Sigmoid colon (tissue), 7 donors: ENCODE measurements at places on chromosomes 7 and 10. TPM values are rescaled to one million over a fixed set of nuclear protein-coding genes. Genes with fewer than 3 reads are reported as not detected.
A peak's percentile ranks its signal among the peaks of the same experiment; 100 is the strongest.

DNA sequence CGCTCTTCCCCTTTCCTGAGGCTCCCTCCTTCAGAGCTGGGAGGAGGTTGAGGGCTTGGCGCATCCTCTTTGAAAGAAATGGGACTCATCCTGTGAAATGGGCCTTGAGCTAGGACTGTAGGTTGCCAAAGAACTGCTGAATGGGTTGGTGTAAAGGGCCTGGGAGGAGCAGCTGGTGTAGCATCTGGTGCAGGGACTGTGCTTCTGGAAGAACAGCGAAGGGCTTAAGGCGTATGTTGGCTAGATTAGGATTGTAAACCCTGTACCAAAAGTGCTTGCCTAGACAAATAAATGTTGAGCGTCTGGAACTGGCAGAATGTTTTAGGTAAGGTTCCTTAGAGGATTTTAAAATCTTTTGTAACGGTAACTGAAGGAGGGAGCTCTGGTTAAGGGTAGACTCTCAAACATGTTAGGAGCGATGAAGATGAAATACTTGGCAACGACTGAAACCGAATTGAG, 563 bp downstream of the STAM start:
- peak overlapping the region; percentile 68 for H3K4me3 ChIP-seq
- no peak for DNase-seq
- H3K4me1 ChIP-seq = peaks cover 38% of the 10 kb centered on the region

ELN gene
- total RNA-seq = 174 TPM

GRCh38 chr7:130989101-130989795, 255.2 kb upstream of the KLF14 start:
- H3K36me3 ChIP-seq = no peaks in the 10 kb centered on the region
- no peak overlapping the region for H3K4me3 ChIP-seq
- no peak for DNase-seq
- no peaks in the 10 kb centered on the region for H3K27me3 ChIP-seq

DNA sequence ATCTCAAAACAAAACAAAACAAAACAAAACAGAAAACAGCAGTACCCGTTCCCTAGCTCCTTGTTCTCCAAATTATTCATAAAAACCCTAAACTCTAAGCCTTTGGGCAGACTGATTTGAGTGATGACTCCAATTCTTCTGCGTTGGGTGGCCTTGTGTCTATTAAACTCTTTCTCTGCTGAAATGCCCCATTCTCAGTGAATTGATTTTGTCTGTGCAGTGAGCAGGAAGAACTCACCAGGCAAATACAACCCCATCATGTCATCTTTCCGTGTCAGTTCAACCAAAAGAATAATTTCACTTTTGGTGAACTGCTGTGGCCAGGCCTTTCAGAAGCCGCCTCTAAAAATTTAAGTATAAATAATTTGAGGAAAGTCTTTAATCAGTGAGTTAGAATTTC, 18.5 kb upstream of the TSPAN13 start:
- no peak overlapping the region for H3K27ac ChIP-seq
- H3K4me3 ChIP-seq = no peak overlapping the region
- no peaks in the 10 kb centered on the region for H3K27me3 ChIP-seq
- no peak for DNase-seq
- no peaks in the 10 kb centered on the region for H3K36me3 ChIP-seq

AKR1C4 gene
- not detected for total RNA-seq

DNA sequence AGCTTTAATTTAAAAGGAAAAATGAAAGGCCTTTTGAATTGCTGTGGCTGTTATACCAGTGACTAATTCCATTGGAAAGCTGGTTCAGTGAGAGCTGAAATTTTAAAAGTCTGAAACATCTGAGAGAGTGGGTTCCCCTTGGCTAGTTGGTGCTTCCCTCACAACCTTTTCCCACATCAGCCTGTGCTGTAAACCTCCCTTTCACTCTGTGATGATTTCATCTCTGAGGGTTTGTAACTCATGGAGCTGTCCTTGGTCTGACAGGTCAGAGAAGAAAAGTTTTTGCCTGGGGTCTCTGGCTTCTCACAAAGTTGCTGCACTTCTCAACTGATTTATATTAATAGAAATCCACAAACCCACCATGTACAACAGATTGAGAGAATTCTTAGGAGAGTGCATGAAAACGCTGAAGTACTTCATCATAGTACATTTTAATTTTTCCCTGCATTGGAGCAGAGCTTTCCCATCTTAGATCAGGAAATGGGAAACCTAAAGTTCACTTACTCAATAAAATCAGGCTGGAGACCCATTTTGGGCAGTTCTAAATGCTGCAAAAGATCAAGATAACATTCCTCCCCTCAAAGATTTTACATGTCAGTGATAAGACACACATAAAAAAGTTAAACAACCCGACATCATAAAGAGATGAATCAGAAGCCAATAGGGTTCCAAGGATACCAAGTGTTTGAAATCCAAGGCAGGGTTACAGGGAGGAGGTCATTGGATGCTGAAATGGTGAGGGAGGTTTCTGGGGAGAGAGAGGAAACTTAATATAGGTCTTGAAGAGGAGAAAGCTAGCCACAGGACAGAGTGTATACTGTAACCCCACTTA, 157.0 kb upstream of the MKLN1 start:
- DNase-seq = no peak
- no peak overlapping the region for H3K4me3 ChIP-seq
- no peaks in the 10 kb centered on the region for H3K36me3 ChIP-seq

DNA sequence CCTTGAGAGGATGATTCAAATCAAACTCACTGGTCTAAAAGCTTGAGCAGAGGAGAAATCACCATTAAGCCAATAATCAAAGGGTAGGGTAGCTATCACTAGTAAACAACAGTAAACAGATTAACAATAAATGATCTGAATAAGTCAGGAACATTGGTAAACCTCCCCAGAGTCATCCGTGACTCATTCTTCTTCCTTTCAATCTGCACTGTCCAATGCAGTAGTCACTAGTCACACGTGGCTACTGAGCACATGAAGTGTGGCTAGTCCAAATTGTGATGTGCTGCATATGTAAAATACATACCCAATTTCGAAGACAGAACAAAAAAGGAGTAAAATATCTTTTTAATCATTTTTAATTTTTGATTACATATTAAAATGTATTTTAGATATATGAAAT, 64.0 kb downstream of the ERCC6 start:
- no peak overlapping the region for H3K4me3 ChIP-seq
- no peak overlapping the region for H3K27ac ChIP-seq
- H3K4me1 ChIP-seq = no peaks in the 10 kb centered on the region
- H3K36me3 ChIP-seq = peaks cover 44% of the 10 kb centered on the region
- no peak for DNase-seq

DNA sequence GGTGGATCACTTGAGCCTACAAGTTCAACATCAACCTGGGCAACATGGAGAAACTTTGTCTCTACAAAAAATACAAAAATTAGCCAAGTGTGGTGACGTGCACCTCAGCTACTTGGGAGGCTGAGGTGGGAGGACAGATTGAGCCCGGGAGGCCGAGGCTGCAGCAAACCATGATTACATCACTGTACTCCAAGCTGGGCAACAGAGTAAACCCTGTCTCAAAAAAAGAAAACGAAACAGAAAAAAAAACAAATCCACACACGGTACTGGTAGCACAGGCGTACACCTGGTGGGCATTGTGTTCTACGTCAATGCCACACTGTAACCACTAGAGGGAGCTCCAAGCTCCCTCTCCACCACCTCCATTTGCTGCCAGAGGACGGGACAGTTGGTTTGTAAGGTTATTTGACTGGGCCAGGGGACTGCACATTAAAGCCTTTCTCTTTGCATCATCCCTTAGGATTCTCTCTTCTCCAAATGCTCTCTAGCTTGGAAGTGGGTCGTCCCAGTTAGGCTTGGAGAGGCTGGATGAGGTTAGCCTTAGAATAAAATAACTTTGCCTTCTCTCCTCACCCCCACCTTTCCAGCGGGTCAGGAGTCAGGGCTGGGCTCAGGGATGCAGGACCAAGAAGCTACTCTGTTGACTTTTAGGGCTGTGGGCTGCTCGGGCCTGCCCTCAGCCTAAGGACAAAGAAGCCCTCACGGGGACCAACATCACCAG, 130.8 kb downstream of the SORBS1 start:
- H3K36me3 ChIP-seq = peaks cover 24% of the 10 kb centered on the region
- peaks cover 97% of the 10 kb centered on the region for H3K4me1 ChIP-seq
- peak; percentile 86 for DNase-seq
- no peaks in the 10 kb centered on the region for H3K27me3 ChIP-seq
- H3K27ac ChIP-seq = peak overlapping the region; percentile 84
- H3K4me3 ChIP-seq = no peak overlapping the region

DNA sequence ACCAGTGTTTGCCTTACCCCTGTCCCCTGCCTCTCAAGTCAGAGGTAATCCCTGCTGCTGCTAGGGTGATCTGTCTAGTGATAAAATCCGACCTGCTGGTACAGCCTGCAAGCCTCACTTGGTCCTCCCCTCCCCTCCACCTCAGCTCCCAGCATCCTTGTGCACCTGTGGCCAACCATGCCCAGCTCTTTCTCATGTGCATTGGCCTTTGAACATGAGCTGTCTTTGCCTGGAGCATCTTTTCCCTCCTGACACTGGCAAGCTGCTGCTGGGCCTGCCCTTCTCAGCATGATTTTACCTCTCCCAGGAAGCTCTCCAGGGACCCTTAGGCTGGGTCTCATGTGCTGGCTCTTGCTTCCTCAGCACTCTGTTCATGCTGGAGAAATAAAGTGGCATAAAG, 51.3 kb upstream of the CXCL12 start:
- DNase-seq = no peak
- H3K27me3 ChIP-seq = no peaks in the 10 kb centered on the region
- no peaks in the 10 kb centered on the region for H3K36me3 ChIP-seq
- no peak overlapping the region for H3K4me3 ChIP-seq

INTS1 gene
- 35.7 TPM for total RNA-seq

- H3K27me3 ChIP-seq = no peaks in the 10 kb centered on the region
- H3K4me1 ChIP-seq = no peaks in the 10 kb centered on the region
- H3K27ac ChIP-seq = no peak overlapping the region
- H3K36me3 ChIP-seq = no peaks in the 10 kb centered on the region
- H3K4me3 ChIP-seq = no peak overlapping the region
Observed at GRCh38 chr10:89144836-89145235, 62.3 kb downstream of the CH25H start.

- no peak overlapping the region for H3K27ac ChIP-seq
- no peaks in the 10 kb centered on the region for H3K36me3 ChIP-seq
- no peaks in the 10 kb centered on the region for H3K27me3 ChIP-seq
- no peaks in the 10 kb centered on the region for H3K4me1 ChIP-seq
- no peak overlapping the region for H3K4me3 ChIP-seq
Observed at GRCh38 chr10:72850861-72851260, 42.7 kb upstream of the OIT3 start.

TMEM270 gene
- not detected for total RNA-seq

- H3K27ac ChIP-seq = no peak overlapping the region
- DNase-seq = no peak
- H3K27me3 ChIP-seq = no peaks in the 10 kb centered on the region
Observed at GRCh38 chr7:24731313-24731712, 26.0 kb downstream of the GSDME start.

GRCh38 chr7:122768827-122769226, 66.1 kb upstream of the RNF148 start:
- H3K4me3 ChIP-seq = no peak overlapping the region
- H3K4me1 ChIP-seq = no peaks in the 10 kb centered on the region
- H3K36me3 ChIP-seq = no peaks in the 10 kb centered on the region
- no peaks in the 10 kb centered on the region for H3K27me3 ChIP-seq
- no peak for DNase-seq
